Stimulated activated CD4-positive, alpha-beta T cell treated with anti-CD3 and anti-CD28 coated beads, Interleukin-15, amount 100 ng/mL, for 1 hour (primary cell): ENCODE measurements at places on chromosomes 12 and 14.

DNA sequence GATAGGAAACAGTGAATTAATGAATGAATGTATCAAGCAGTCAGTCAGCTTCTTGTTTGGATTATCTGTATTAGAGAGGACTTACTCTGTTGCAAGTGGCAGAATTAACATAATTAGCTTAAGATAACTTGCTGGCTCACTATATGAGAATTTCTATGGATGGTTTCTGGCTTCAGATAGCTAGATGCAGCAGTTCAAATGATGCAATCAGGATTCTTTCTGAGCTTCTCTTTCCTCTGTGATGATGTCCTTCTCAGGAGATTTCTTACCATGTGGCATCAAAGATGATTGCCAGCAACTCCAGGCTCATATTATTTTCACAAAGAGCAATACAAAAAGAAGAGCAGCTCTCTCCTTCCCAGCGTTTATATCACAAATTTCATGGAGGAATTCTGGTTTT lies 30.7 kb downstream of the FRMD6 start:
- DNase-seq = no peak

GRCh38 chr12:41497409-41497808 lies 309.3 kb downstream of the PDZRN4 start:
- DNase-seq = no peak

DNA sequence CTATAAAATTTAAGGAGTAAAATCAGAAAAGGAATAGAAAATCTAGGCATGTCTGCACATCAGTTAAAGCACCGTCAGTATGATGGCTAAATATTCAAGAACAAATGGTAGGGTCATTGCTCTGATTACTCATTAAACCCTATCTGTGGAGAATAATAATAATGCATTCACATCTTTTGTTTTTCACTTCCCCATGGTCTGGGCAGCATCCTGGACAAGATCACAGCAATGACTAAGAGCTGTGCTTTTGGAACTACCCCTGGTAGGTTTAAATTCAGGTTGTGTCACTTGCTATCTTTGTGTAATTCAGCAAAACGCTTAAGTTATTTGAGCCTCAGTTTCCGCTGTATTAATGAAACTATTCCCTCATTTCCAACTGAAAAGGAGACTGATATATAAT lies 33.1 kb downstream of the C12orf42 start:
- no peak for DNase-seq

GRCh38 chr12:3446235-3446634 lies 44.8 kb upstream of the PRMT8 start:
- no peak for DNase-seq

DNA sequence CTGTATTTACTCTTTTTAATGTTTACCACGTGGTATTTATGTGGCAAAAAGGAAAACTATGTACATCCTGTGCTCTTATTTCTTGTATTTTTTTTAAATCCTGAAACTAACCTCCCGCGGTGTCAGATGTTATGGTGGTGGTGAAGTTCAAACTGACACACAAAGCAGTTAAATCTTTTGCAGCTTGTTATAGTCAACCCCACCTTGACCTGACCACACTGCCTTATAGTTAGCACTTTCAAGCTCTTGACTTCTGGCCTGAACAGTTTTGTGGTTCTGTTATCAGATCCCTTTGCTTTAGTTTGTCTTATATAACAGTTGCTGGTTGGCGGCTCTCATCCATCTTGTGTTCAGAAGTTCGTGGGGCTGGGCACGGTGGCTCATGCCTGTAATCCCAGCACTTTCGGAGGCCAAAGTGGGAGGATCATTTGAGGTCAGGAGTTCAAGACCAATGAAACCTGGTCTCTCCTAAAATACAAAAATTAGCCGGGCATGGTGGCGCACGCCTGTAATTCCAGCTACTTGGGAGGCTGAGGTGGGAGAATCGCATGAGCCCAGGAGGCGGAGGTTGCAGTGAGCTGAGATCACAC lies 2.1 kb downstream of the UNG start:
- DNase-seq = no peak

DNA sequence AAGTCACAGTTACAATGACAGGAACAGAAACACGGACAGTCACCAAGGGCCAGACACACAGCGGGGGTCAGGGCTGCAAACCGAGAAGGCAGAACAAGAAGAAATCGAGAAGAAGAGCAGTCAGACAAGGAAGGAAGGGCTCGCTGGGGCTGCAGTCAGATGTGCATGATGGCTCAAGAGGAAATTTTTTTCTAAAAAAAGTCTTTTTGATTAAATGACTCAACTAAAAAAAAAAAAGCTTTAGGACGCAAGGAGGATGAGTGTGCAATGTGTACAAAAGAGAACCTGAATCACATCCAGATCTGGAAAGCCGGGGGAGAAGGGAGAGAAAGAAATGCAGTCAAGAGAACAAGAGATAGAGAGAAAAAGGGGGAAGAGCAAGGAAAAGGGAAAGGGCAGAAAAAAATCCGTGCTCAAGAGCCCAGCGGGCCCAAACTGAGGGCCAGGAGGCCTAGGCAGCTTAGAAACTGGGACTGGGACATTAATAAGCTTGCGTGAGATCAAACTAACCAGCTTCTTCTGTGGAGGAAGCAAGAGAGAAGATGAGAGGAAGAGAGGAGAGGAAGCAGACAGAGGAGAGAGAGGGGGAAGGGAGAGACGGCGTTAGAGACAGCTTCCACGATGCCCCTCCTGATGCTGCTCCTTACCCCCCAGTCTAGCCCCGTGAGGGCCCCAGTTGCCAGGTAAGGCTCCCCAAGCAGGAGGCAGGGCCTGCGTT lies 6.7 kb downstream of the IFFO1 start:
- no peak for DNase-seq

- no peak for DNase-seq
Measured at GRCh38 chr12:96132819-96133218, 61.4 kb upstream of the ELK3 start.

DNA sequence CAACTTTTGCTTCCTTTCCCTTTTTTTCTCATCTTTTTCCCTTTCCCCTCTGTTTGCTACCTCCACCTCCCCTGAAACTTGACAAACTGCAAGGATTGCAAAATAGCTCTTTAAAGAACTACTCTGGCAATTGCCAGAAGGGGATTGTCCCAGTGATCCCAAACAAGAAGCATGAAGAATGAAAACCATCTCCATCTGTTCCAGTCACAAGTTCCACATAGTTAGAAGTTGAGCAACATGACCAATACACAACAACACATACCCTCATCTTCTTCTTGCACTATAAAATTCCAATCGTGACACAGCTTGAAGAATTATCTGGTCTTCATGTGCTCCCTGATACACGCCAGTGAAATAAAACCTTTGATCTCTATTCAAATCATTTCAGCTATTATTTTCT lies 93.7 kb upstream of the USP15 start:
- DNase-seq = no peak

GRCh38 chr12:72289633-72290032 lies 17.5 kb downstream of the TRHDE start:
- no peak for DNase-seq

- DNase-seq = no peak
Measured at GRCh38 chr12:50313256-50313931, 30.1 kb upstream of the LIMA1 start.
